ENCODE measurements at places on chromosomes 11 and 22. TPM values are rescaled to one million over a fixed set of nuclear protein-coding genes. Genes with fewer than 3 reads are reported as not detected.

GRCh38 chr11:119594639-119595249 lies 134.3 kb downstream of the NECTIN1 start:
- no peak for ATAC-seq

DNA sequence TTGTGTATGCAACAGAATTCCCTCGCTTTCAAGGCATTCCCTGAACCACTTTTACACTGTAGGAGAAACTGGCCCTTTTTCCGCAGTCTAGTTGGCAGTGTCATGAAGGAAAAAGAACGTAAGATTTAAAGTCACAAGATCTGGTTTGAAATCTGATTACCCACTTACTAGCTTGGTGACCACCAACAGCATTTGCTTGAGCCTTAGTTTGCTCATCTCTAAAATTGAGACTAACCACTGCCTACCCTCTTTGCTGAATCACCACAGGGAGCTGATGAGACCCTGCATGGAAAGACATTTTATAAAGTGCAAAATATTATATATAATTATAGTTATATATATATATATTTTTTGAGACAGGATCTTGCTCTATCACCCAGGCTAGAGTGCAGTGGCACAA lies 39.4 kb downstream of the SYTL2 start:
- ATAC-seq: no peak

DNA sequence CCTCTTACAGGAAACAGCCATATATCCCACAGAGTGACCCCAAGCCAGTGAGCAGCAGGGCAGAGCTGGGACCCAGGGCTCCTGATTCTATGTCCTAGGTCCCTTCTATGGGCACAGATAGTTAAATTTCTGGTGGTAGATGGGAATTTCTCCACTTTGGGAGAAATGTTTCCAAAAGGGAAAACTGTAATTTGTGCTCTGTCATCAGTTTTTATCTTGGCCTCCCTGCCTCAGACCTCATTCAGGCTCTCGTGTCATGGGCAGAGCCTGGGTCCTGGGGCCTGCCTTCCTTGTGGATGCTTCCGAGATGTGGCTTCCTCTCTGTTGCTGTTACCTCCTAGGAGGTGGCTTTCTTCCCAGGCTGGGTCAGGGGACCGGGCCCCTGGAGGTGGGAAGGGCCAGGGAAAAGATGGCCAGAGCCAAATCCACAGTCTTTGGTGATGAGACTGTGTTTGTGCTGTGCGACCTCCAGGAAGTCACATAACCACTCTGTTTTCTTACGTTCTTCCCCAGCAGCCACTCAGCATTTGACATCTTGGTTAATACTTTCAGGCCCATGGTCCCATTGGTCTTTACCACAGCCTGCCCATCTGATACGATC lies 8.6 kb downstream of the LRRC32 start:
- no peak for ATAC-seq

DNA sequence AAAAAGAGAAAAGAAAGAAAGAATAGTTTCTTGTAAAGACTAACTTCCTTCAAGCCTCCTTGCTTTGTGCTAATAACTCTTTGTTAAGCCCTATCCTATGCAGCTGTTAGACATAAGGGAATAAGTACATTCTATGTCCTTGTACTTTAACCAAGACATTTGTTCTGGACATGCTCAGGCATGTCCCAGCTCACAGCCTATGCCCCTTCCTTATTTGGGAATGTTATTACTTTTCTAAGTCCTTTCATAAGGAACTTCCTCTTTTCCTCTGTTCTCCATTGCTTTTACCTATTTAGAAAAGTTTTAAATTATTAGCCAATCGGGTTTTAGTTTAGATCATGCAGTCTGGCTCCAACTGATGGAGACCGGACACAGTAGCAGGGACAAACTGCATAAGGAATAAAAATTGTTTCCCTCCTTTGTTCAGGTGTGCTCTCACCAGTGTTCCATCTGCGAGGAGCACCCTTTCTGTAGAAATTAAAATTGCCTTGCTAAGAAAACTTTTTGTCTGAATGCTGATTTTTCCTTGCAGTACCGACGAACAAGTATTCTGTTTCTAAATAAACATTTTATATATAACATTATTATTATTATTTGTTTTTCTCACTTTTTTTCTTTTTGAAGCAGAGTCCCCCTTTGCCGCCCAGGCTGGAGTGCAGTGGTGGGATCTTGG lies 21.6 kb upstream of the SPINDOC start:
- no peak for ATAC-seq

GRCh38 chr11:45484326-45484883 lies 181.0 kb downstream of the CHST1 start:
- ATAC-seq: no peak

DNA sequence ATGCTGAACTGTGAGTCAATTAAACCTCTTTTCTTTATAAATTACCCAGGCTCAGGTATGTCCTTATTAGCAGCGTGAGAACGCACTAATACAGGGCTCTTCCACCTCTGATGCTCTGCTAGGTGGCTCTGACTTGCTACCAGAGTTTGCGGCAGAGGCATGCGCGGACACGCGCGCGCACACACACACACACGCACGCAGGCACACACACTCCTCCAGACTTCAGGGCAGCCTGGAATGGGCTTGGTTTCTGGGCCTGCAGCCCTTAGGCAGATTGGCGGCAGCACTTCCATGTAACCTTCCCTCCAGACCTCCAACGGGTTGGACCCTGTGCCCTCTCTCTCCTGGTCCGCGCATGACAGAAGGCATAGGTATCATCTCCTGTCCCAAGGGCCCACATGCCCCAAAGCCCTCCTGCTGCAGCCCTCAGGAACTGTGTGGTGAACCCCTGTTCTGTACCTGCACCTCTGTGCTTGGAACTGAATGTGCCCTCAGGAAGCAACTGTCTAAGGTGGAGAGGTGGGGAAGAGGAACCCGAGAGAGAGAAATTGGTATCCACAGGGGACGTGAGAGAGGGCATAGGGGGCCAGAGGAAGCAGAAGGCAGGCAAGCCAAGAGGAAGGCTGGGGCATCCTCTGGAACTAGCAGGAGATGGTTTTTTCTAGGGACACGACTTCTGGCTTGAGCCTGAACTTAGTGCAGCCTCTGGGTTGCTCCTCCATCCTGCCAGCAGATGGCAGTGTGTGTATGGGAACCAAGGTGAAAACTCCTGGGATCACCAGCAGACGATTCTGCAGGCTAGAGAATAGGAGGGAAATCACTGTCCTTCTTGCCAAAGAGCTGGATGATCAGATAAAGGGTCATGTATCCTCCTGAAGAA lies 23.4 kb upstream of the RIC3 start:
- ATAC-seq: peak; percentile 41

GRCh38 chr22:27835446-27835845 lies 33.9 kb upstream of the MN1 start:
- no peak for ATAC-seq

GRCh38 chr22:26763633-26764361 lies 106.4 kb downstream of the MIAT start:
- peak; percentile 48 for ATAC-seq

DNA sequence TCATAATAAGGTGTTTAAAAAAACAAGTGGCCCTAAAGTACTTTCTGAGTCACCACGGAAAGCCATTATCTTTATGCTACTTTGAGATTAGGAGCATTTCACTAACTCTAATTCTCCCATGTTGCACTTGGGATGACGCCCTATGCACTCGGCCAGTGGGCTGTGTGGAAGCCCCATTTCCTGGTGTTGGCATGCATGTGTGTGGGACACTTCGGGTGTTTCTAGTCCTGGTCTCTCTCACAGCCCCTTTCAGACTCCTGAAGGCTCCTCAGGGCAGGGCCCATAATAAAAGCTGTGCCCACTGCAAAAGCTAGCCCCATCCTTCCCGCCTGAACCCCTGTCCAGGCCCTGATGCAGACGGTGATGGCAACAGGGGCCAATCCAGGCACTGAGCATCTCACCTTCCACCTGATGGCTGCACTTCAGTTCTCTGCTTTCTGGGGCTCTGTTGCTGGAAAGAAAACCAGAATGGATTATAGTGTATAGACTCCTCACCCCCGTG lies 14.9 kb upstream of the FXYD2 start:
- no peak for ATAC-seq

DNA sequence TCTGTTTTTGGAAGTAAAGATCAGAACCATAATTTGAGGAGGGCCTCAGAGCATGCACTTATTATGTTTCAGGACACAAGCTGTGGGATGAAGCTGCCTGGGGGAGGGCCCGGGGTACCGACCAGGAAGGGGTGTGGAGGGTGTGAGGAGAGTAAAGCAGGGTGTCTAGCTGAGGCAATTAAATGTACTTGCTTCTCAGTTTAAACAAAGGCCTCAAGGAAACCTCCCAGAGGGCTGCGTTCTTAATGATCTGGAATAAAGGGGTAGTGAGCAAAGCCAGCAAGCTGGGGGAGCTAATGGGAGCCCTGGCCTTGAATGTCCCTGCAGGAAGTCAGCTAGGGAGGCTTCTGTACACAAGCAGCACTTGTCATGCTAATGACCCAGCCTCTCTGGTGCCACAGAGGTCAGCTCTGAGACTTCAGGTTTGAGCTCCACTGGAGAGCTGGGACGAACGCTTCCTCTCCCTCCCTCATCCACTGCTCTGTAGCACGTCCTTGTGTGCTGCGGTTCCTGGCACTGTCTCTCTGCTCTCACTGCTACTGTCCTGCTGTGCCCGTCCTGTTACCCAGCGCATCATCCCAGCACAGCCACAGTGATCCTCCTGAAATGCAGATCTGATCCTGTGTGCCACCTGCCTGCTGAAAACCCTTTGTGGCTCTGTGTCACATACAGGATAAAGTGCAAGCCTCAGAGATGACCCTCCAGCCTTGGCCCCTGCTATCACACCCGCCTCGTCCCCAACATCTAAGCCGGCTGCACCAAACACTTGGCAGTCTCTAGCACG lies 159.7 kb downstream of the DBX1 start:
- no peak for ATAC-seq

- no peak for ATAC-seq
Observed at GRCh38 chr11:17802491-17802890, 67.9 kb downstream of the KCNC1 start.

- no peak for ATAC-seq
Observed at GRCh38 chr11:112162761-112163546, 940 bp downstream of the IL18 start.

- no peak for ATAC-seq
Observed at GRCh38 chr11:79100093-79100910, 340.5 kb downstream of the TENM4 start.

DNA sequence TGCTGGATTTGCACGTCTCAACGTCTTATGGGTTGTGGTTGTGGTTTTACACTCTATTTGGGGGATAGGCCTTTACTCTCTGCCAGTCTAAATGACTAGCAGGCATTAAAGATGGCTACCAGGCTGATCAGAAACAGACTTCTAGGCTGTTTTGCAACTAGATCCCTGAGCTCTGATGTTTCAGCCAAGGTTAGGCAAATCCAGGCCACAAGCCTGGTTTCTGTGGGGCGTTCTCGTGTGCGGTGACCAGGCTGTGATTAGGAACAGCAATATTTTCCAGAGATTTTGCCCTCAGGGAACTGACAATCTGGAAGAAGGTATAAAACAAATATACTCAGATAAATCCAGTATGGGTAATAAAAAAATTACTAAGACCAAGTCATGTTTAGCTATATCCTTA lies 502.4 kb downstream of the INSC start:
- no peak for ATAC-seq

DNA sequence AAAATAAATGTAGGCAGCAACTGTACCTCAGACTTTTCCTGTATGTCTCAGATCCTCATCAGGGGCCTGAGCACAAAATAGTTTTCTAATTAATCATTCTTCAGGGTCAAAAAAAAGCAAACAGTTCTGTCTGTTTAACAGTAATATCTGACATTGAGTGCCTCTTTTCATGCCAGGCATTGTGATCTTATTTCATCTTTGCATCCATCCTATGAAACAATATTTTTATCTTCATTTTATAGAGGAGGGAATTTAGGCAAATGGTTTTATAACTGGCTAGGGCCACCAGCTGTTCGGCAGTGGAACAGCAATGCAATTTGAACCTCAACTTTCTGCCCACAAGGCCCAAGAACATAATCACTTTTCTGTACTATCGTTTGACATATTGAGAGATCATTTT lies 145.6 kb downstream of the WNT7B start:
- no peak for ATAC-seq

DNA sequence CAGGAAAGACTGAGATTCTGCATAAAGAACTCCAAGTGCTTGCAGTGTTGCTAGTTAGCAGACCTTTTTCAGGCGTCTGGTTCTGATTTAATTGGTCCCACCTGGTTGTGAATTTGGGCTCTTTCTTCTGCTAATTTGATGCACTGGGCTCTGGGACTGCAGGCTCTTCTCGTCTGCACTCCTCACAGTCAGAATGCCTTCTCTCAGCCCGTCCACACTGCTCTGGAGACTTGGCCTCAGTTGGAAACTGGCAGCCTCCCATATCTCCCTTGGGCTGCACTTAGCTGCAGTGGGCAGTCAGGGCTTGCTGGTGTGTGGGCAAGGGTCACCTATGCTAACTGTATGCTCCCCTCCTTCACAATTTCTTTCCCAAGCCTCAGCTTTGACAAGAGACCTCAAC lies 1.5 kb downstream of the TRIM6 start:
- no peak for ATAC-seq

GRCh38 chr22:33984656-33985285 lies 64.5 kb upstream of the LARGE1 start:
- ATAC-seq: no peak

DNA sequence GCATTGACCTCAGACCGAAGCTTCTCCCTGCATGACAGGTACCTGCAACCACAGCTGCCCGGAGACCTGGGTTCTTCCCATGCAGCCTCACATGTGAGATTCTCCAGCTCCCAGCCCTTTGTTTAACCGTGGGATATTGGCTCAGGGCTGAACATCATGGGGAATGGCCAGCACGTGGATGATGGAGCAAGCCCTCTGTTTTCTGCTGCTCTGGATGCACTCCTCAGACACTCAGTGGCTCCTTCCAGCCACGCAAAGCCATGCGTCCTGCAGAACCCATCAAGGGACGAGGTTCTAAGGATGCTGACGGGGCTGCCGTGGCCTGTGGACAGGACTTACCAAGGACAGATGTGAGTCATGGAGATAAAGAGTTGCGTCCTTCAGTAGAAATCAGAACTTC lies 639.1 kb downstream of the BRD1 start:
- no peak for ATAC-seq

GRCh38 chr11:70650075-70650909 lies 252.0 kb downstream of the CTTN start:
- peak; percentile 63 for ATAC-seq

GRCh38 chr22:44592824-44593148 lies 94.8 kb upstream of the RTL6 start:
- no peak for ATAC-seq

DNA sequence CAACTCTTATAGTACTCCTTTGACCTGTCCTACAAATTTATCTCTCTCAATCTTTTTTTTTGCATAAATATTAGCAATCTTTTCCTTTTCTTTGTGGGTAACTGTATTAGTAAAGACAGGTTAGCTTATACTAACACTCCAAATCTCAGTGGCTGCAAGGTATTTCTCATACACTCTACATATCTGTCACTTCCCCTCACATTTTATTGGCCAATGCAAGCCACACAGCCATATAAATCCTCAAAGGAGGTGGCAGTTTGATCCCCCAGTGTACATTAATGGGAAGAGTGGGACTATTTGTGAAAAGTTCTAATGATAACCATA lies 42.6 kb upstream of the EED start:
- no peak for ATAC-seq

- ATAC-seq: no peak
Observed at GRCh38 chr11:35047179-35047578, 91.8 kb upstream of the CD44 start.

The IGSF9B gene
- total RNA-seq: 24.1 TPM

The TRPM5 gene
- not detected for total RNA-seq

The TUBA8 gene
- 1.3 TPM for total RNA-seq

The PTPRJ gene
- total RNA-seq: 11.5 TPM

The OR8G1 gene
- not detected for total RNA-seq

The OSM gene
- 4.1 TPM for total RNA-seq

The IFITM10 gene
- 0.31 TPM for total RNA-seq

The DEUP1 gene
- total RNA-seq: not detected

The OR8B12 gene
- total RNA-seq: not detected

The MPZL2 gene
- total RNA-seq: 12.9 TPM

The CUL5 gene
- total RNA-seq: 38.8 TPM

The MYOD1 gene
- not detected for total RNA-seq

The TIGD3 gene
- total RNA-seq: not detected

Data from gastroesophageal sphincter (tissue), 4 donors.